A172 (cell line): ENCODE measurements at places on chromosomes 2 and 18. TPM values are rescaled to one million over a fixed set of nuclear protein-coding genes. Genes with fewer than 3 reads are reported as not detected.

The CFAP221 gene
- 0.22 and 0.57 TPM in 2 replicates for total RNA-seq

- DNase-seq = no peak
Observed at GRCh38 chr2:105787376-105788318, 42.9 kb downstream of the NCK2 start.

DNA sequence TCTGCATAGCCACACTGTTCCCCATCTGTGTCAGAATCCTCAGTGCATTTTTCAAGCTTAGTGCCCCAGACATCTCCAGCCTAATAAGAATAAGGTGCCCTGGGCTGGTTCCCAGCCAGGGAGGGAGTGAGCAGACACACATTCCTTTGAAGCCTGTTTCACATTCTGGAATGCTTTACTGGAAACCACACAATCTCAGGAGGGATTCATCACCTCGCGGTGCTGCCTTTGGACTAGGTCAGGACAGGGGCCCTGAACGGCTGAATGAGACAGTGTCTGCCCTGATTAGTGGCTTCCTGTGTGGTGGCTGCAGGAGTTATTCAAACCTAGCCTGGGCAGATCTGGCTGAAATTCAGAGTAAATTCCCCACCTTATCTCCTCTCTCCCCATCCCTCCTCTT is 108.0 kb upstream of the LDAH start:
- peak; percentile 81 for DNase-seq

- peak; percentile 41 for DNase-seq
Observed at GRCh38 chr2:101371636-101372035, 15.7 kb downstream of the CREG2 start.

- no peak for DNase-seq
Observed at GRCh38 chr2:239220981-239221396, 179.8 kb downstream of the HDAC4 start.

- DNase-seq = peak; percentile 91
Observed at GRCh38 chr2:112644155-112644932, 1.4 kb upstream of the SLC20A1 start.

GRCh38 chr2:186918495-186918894 is 69.5 kb upstream of the ZSWIM2 start:
- no peak for DNase-seq

The SRD5A2 gene
- total RNA-seq = not detected in 2 replicates

GRCh38 chr18:23498877-23499276 is 4.4 kb upstream of the RMC1 start:
- DNase-seq = peak; percentile 78

The CCDC74B gene
- total RNA-seq = 52.8 and 60.1 TPM in 2 replicates

- DNase-seq = no peak
Observed at GRCh38 chr2:105361102-105361889, 24.0 kb downstream of the C2orf49 start.

DNA sequence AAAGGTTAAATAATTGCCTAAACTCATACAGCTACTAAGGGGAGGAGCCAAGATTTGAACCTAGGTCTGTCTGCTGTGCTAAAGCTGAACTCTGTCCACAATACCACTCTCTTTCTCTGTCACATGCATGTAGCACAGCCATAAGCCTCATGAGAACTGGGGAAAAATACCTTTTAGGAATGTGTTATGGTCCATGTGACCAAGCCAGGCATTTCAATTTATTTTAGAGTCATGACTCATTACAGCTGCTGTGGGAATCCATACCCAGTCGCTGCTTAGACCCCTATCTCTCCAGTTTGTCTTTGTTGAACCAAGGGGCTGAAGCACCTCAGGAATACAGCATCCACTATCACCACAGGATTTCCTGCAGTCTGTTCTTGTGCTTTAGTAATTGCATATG is 200.0 kb upstream of the SIX3 start:
- DNase-seq = peak; percentile 21

GRCh38 chr2:86350751-86351150 is 13.3 kb upstream of the REEP1 start:
- no peak for DNase-seq

- no peak for DNase-seq
Observed at GRCh38 chr2:224098481-224099230, 59.6 kb upstream of the SERPINE2 start.

- DNase-seq = no peak
Observed at GRCh38 chr2:191759680-191760079, 81.7 kb downstream of the NABP1 start.

GRCh38 chr2:11617984-11618707 is 51.8 kb downstream of the NTSR2 start:
- no peak for DNase-seq

- peak; percentile 62 for DNase-seq
Observed at GRCh38 chr2:108616751-108617161, 82.5 kb downstream of the LIMS1 start.

DNA sequence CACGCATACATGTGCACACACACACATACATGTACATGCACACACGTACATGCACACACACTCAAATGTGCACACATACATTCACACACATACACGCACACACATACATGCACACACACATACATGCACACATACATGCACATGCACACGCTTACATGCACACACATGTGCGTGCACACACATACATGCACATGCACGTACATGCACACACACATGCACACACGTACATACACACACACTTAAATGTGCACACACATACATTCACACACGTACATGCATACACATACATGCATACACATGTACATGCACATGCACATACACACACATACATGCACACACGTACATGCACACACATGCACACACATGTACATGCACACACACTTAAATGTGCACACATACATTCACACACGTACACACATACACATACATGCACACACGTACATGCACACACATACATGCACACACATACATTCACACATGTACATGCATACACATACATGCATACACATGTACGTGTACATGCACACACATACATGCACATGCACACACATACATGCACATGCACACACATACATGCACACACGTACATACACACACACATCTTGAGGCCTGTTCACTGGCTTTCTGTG is 283.7 kb upstream of the ID2 start:
- no peak for DNase-seq

DNA sequence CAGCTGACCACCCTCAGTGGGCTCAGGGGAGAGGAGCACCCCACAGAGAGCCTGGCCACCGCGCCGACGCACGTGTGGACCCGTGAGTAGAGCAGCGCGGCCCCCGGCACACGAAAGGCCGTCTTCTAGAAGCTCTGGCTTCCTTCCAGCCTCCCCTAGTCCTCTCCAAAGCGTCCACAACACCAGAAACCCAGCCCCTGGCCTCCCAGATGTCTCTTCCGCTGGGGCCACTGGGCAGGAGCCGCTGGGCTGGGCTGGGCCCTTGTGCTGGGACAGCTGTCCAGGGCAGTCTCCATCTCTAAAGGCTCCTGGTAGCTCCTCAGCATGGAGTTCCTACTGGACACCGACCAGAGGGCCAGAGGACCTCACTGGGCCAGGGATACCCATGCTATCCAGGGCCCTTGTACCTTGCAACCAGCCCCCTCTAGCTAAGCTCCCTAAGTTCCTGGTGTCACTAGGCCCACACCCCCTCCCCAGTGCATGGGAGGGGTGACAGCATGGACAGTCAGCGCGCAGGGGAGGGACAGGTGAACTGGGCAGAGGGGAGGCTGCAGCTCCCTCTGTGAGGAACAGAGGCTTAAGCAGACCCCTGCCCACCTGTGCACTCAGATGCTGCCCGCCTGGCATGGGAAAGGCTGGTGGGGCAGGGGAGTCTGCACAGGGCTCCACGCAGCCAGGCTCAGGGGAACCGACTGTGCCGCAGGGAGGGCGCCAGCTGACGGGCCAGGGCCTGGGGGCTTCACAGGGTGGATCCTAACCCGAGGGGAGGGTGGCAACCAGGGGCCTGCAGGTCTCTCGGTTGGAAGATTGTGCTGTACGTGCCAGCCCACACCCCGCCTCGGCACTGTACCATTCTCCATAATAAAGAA is 32.9 kb downstream of the MTERF4 start:
- no peak for DNase-seq

- no peak for DNase-seq
Observed at GRCh38 chr2:207133458-207133819, 32.3 kb downstream of the KLF7 start.

The RETSAT gene
- 40.5 and 41.5 TPM in 2 replicates for total RNA-seq

GRCh38 chr2:206481056-206481455 is 37.7 kb downstream of the ADAM23 start:
- no peak for DNase-seq

DNA sequence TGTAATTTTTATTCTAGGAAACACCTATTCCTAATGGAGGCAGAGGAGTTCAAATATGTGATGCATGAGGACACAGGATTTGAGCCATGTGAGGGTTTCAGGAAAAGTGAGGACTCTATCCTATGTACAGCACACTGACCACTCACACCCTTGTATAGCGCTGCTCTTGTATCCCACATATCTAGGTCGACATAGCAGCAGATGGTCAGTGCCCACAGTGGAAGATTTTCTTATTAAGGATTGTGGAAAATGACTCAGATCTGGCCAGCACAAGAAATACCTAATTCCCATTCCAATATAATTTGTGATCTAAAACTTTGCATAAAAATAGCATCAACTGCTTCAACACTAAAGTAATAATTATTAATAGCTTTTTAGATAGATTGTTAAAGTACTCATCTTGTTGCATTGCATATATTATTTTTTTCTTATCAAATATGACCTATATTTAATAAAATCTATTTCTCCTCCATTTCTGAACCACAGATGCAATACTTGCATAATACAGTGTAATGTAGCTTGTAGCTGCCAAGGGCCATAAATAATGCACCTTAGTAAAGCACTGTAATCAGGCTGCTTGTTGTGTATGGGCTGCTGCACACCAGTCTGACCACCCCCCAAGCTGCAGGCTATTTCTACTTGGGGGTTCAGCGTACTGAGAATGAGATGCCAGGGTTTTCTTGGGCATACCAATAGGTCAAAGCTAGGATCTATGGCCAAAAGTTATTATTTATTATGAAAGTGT is 442.2 kb upstream of the CWC22 start:
- no peak for DNase-seq

GRCh38 chr2:238466243-238466756 is 39.6 kb downstream of the ASB1 start:
- no peak for DNase-seq

- peak; percentile 76 for DNase-seq
Observed at GRCh38 chr2:205885492-205886099, 200.4 kb downstream of the INO80D start.

- DNase-seq = no peak
Observed at GRCh38 chr2:75406131-75406581, 154.6 kb downstream of the EVA1A start.

DNA sequence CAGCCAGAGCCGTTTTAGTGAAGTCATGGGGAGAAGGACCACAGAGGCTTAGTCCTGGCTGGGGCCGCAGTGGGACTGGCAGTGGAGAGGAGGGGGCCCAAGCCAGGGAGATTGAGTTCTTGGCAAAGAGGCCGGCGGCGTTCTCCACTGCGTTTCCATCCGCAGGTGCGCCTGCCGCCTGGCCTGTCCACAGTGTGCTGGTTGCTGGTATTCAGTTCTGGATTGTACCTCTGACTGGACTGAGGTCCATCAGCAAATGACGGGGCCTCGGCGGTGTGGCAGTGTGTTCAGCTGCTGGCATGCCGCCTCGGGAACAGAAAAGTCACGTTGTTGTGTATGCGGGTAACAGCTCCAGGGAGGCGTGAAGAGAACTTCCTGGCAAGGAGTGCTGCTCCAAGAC is 36.8 kb downstream of the LRRFIP1 start:
- DNase-seq = no peak

DNA sequence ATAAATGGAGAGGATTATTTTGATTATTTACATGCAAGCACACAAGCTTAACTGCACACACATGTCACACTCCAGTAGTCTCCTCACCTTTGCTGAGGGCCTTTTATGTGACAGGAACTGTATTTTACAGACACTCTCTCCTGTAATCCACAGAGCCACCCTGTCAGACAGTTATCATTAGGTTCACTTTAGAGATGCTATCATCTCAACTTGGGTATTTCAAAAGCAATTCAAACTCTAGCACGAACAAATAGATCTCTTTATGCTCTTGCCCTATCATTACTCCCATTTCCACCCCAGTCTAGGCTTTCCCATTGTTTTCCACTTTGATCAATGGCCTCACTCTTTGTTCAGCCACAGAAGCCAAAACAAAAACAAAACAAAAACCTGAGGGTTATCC is 281.2 kb upstream of the EPHA4 start:
- no peak for DNase-seq

GRCh38 chr2:182667315-182667695 is 48.8 kb upstream of the DNAJC10 start:
- no peak for DNase-seq

GRCh38 chr2:219662566-219662965 is 35.1 kb downstream of the SLC4A3 start:
- no peak for DNase-seq

GRCh38 chr2:204024503-204024902 is 87.9 kb downstream of the ICOS start:
- peak; percentile 54 for DNase-seq

DNA sequence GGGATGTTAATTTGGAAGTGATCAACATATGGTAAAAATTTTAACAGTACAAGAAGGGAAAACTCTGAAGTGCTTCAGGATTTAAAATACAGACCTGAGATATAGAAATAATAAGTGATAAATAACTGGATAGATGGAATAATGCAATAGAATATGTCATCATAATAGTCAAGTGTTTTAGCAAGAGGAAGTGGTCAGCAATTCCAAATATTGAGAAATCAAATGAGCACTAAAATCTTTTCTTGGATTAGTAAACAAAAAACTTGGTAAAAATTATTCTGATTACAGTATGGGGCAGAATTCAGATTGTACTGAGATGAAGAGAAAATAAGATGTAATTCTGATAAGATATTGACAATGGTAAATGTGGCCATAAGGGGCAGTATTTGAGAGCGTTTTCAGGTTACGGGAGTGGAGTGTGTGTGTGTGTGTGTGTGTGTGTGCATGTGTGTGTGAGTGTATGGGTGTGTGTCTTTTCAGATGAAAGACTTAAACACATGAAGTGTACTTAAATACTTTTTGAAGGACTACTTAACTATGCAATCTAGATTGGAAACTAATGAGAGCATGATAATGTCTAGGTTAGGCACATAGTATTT is 217.9 kb upstream of the ITGA4 start:
- DNase-seq = no peak

GRCh38 chr2:123434546-123435395 is 590.3 kb upstream of the CNTNAP5 start:
- no peak for DNase-seq

- DNase-seq = peak; percentile 38
Observed at GRCh38 chr18:13831864-13832508, 8.0 kb downstream of the MC5R start.
